ENCODE measurements at places on chromosomes 16 and 17.

DNA sequence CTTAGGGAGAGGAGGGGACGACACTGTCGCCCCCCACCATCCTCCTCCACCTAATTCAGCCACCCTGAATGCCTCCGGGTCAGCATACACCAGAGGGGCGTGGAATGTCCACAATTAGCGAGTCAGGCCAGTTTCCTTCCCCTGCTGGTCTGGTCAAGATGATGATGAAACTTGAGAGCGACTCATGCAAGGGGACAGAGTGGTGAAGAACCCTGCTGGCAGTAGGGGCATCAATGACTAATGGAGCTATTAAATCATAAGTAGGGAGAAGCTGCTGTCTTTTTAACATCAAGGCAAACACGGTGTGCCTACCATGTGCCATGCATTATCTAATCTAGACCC is 7.2 kb downstream of the SPACA3 start:
- DNase-seq, result no peak

GRCh38 chr17:40068129-40068581 is 5.4 kb downstream of the THRA start:
- no peak for DNase-seq

- no peak for DNase-seq
Measured at GRCh38 chr17:13753154-13753553, 151.4 kb upstream of the HS3ST3A1 start.

GRCh38 chr17:76986365-76986764 is 118.2 kb downstream of the MGAT5B start:
- DNase-seq, result no peak

DNA sequence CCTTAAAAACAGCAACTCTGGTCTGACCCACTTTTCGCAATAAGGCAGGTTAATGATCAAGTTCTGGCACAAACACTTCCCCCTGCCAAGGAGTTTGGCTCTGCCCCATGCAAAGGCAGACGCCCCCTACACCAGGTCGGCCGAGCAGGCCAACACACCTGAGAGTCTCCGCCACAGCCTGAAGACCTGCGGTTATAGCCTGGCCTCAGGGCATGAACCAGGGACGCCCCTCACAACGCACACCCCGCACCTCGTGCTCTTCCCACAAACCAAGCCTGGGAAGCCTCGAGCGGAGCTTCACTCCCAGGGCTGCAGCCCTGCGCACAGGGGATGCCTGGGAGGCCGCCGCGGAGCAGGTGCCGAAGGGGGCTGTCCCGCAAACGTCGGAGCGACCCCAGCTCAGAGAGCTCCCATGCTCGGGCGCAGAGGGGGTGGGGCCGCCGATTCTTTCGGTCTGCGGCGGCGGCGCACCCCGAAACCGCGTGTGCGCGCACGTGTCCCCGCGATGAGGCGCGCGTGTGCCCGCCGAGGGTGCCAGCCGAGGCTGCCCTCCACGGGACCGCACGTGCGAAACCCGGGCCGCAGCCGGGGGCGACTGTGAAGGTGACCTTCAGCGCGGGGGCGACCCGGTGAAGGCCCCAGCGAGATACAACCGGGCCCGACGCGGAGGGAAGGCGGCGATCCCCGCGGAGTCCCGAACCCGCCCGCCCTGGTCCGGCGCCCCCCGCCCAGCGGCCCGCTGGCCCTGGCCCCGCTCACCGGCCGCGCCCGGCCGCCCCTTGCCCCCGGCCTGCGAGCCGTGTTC is 559 bp downstream of the CLUH start:
- DNase-seq, result peak; percentile 29

GRCh38 chr17:74860229-74860871 is 665 bp upstream of the GRIN2C start:
- DNase-seq, result no peak

GRCh38 chr16:89738538-89739317 is 17.4 kb downstream of the ZNF276 start:
- no peak for DNase-seq

DNA sequence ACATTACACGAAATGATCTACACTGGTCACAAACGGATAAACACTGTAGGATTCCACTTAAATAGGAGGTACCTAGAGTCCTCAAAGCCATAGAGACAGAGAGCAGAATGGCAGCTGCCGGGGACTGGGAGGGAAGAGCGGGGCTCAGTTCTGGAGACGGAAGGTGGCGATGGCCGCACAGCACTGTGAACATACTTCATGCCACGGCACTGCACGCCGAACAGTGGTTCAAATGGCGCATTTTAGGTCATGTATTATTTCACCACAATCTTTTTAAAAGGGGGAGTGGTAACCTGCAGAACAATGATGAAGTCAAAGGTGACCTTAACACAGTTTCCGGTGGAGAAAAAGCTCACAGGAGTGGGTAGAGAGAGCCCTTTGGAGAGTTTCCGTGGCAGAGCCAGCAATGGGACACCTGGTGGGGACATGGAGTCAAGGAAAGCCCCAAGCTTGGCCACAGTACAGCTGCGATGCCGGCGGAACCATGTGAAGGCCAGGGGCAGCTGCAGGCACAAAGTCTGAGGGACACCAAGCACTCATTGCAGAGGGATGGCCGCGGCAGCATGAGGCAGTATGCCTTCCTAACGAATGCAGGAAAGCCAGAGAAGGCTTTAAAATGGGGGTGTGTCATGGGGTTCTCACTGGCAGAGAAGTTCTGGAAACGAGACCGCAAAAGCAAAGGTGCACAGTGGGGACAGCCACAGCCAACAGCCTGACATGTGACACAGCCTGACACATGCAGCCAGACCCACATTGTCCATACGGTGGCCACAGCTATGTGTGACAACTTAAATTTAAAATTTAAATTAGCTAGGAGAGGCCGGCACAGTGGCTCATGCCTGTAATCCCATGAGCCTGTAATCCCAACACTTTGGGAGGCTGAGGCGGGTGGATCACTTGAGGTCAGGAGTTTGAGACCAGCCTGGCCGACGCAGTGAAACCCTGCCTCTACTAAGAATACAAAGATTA is 7.3 kb downstream of the FLCN start:
- DNase-seq, result no peak

DNA sequence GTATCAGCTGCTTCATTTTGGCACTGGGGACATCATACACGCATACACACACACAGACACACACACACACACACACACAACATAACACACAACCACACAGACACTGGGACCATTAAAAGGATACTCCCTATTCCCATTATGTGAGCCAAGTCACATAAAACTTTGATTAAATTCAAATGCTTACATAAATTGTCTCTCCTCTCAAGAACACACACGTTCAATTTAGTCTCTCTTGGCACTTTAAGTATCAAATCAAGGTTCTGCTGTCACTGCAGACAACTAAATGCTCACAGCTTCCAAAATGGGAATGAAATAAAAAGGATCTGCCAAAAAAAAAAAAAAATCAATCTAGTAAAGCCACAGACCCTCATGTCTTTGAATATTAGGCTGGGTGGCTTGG is 184.9 kb downstream of the RBFOX1 start:
- no peak for DNase-seq

GRCh38 chr17:82930924-82931698 is 91.3 kb upstream of the ZNF750 start:
- no peak for DNase-seq

DNA sequence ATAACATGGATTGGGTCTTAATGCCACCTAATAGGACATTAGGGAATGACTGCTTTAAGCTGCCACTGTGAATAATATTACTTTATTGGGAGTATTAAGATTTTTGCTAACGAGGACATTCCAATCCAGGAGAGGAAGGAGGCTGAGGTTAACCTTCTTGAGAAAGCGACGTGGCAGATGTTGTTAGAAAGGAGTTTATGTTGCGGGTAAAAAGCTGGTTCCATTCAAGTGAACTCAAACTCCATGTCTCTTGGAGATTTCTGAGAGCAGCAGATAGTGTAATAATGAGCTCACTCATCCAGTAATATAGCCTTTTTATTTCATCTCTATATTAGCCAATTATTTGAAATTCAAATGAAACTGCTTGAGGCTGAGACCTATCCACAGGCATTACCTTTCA is 75.5 kb downstream of the KNOP1 start:
- no peak for DNase-seq

- no peak for DNase-seq
Measured at GRCh38 chr16:19710991-19711545, 7.0 kb downstream of the KNOP1 start.

DNA sequence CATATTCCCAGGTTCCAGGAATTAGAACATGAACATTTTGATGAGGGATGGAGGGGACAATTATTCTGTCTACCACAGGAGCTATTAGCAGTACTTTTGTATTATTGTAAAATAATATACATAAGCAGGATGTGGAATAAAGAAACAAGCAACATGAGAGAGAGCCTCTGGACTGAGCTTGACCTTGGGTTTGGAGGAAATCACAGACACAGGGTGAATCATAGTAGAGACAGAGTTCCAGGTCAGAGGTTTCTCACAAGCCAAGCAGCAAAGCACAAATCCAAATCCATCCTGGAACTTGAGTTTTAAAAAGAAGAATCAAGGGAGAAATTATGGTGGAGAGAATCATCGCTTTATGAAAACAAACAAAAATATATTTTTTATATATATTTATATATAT is 5.1 kb downstream of the KRT31 start:
- no peak for DNase-seq

- DNase-seq, result no peak
Measured at GRCh38 chr17:1090465-1091189, 89.2 kb downstream of the ABR start.

DNA sequence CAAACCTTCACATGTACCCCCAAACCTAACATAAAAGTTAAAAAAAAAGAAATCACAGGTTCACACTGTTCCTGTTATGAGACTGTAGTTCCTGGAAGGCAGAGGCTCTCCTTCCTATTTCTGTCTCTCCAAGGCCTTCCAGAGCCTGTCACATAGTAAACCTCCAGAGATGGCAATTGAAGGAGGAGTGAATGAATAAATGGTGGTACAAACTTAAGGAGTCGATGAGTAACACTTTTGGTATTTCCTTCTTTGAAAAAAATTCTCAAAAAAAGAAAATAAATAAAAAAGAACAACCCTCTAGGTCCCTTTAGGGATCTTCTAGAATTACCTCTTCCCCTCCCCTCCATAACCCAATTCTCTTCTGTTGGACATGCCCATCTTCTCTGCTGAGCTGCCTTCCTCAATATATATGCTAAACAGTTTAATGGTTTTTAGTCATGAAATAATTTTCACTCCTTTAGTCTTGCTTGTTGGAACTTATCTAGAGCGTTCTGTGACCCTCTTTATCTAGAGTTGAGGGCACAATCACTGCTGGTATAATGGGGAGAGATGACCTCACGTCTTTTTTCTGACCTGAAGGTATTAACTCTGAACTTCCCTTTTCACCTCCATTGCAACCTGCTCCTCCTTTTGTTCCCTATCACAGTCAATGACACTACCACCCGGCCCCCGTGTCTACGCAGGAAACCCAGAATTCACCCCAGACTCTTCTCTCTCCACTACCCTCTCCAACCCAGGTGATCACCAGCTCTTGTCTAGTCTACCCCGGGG is 1.7 kb upstream of the TAF15 start:
- DNase-seq, result no peak

GRCh38 chr16:65271996-65272395 is 150.1 kb upstream of the CDH11 start:
- no peak for DNase-seq

- DNase-seq, result no peak
Measured at GRCh38 chr17:19911033-19911432, 43.3 kb upstream of the ULK2 start.

DNA sequence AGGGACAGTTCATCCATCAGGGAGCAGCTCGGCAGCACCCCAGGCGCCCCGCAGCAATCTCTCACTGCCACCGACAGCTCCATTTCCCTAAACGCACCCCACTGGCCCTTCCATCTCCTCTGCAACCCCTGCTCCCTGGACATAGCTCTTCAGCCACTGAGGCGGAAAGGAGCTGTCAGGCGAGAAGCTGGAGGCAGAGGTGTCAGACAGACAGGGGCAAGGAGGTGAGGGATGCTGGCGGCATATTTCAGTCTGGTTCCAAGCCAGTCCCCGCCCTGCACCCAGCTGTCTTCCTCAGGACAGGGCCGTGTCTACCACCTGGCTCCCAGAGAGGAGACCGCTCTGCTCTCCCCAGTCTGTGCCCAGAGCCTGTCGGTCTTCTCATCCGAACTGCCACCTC is 9.7 kb downstream of the ACLY start:
- DNase-seq, result no peak

DNA sequence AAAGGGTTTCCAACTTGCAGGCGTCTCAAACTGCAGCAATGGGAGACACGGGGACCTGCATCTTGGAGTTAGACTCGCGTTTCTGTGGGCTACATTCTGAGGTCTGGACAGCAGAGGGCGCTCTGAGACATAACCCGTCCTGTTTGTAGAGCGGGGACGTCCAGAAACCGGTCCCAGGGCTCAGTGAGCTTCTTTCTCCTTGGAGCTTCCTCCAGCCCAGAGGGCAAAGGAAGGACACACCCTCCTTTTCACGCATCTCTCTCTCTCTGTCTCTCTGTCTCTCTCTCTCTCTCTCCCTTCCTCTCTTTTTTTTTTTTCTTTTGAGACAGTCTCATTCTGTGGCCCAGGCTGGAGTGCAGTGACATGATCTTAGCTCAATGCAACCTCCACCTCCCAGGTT is 19.8 kb downstream of the COX4I1 start:
- peak; percentile 93 for DNase-seq

GRCh38 chr16:87233928-87234327 is 83.3 kb downstream of the C16orf95 start:
- no peak for DNase-seq

- no peak for DNase-seq
Measured at GRCh38 chr16:81600275-81600674, 155.7 kb downstream of the CMIP start.

GRCh38 chr17:27654654-27655524 is 23.9 kb downstream of the LGALS9 start:
- peak; percentile 91 for DNase-seq

DNA sequence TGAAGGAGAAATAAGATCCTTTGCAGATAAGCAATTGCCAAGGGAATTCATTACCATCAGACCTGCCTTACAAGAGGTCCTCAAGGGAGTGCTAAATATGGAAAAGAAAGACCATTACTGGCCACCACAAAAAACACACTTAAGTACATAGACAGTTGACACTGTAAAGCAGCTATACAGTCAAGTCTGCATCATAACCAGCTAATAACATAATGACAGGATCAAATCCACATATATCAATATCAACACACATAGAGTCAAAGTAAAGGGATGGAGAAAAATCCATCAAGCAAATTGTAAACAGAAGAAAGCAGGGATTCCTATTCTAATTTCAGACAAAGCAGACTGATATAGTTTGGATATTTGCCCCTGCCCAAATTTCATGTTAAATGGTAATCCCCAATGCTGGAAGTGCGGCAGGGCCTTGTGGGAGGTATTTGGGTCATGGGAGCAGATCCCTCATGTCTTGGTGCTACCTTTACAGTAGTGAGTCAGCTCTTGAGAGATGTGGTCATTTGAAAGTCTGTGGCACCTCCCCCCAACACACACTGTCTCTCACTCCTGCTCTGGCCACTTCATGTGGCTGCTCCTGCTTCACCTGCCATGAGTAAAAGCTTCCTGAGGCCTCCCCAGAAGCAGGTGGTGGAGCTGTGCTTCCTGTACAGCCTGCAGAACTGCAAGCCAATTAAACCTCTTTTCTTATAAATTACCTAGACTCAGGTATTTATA is 32.8 kb downstream of the TANC2 start:
- DNase-seq, result no peak

GRCh38 chr17:36755586-36755985 is 154.2 kb downstream of the MRM1 start:
- peak; percentile 24 for DNase-seq

GRCh38 chr16:907842-908241 is 62.9 kb downstream of the LMF1 start:
- no peak for DNase-seq

GRCh38 chr16:854808-855410 is 54.4 kb upstream of the GNG13 start:
- DNase-seq, result no peak
